ENCODE measurements at places on chromosomes 13 and 19. TPM values are rescaled to one million over a fixed set of nuclear protein-coding genes. Genes with fewer than 3 reads are reported as not detected.

Gene FUT1
- 0.58 TPM for total RNA-seq

Gene SWSAP1
- under 0.01 TPM for total RNA-seq

Gene SPACA4
- not detected for total RNA-seq

Gene CDC42EP5
- total RNA-seq = 5.2 TPM

Gene IL17D
- 1.3 TPM for total RNA-seq

Gene SSC5D
- total RNA-seq = 6.7 TPM

Gene POMP
- 199 TPM for total RNA-seq

Gene PSG2
- 0.56 TPM for total RNA-seq

Gene CYP2A6
- total RNA-seq = not detected

Gene NBEA
- total RNA-seq = 2.7 TPM

Gene BRSK1
- total RNA-seq = 6.7 TPM

Gene CEACAM20
- not detected for total RNA-seq

Gene ZNF534
- total RNA-seq = under 0.01 TPM

Gene LYPD3
- under 0.01 TPM for total RNA-seq

Data from regular cardiac myocyte (primary cell).